ENCODE measurements at places on chromosomes 13 and 19.
A peak's percentile ranks its signal among the peaks of the same experiment; 100 is the strongest.

GRCh38 chr19:10797541-10798256 is 38.3 kb downstream of the TMED1 start:
- DNase-seq = peak; percentile 77

- no peak for DNase-seq
Measured at GRCh38 chr13:32932376-32932775, 83.8 kb upstream of the KL start.

GRCh38 chr13:64276232-64276631 is 2860.6 kb upstream of the PCDH20 start:
- DNase-seq = no peak

DNA sequence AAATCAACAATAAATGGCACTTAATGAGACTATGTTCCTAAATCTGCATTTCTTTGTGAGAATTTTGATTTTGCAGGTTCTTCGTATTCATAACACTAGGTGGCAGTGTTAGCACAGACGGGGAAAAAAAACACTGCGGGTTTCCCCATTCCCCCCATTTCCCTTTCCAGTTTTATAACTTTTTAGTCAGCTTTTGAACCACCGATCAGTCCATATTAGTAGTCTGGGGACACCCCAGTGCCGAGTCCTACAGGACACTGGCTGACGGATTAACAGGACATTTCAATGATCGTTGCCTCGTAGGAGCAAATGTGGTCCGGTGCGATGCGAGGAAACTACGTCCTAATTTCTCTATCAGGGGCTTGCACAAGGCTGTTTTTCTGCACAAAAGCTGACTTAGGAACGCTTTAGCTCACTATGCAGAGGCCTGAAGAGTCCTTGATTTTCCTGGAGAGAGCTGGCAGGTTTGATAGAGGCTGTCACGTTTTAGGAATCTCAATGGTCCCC is 234.3 kb downstream of the LMO7 start:
- DNase-seq = peak; percentile 33
